ENCODE measurements at places on chromosomes 3 and 15. TPM values are rescaled to one million over a fixed set of nuclear protein-coding genes. Genes with fewer than 3 reads are reported as not detected.

GRCh38 chr15:22942877-22943276 lies 37.3 kb downstream of the CYFIP1 start:
- peak; percentile 43 for DNase-seq

DNA sequence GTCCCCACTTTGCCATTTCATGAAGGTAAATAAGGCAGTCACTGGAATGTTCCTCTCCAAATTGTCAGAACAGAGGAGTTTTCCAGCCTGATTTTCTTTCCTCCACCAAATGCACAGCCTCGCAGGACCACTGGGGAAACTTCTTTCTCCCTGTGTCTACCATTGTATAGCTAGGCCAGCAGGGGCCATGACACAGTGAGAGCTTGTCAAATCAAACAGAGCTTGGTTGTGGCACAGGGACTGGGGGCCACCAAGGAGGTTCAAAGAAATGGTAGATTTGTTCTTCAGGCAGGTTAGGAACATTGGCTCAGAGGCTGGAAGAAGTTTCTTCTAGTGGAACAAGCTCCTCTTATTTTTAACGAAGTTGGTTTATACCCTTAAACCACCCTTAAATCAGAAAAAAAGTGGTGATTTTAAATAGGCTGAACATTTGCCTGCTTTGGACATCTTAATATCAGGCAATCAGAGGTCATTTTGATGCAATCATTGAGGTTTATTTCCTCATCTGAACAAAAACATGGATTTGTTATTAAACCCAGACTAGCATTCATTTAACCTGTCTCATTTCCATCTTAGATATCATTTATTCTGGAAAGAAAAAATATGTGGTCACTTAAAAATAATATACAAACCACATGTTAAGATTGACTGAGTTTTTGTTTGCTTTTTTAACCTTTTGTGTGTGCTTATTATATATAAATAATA lies 105.6 kb downstream of the GTPBP8 start:
- no peak for DNase-seq

DNA sequence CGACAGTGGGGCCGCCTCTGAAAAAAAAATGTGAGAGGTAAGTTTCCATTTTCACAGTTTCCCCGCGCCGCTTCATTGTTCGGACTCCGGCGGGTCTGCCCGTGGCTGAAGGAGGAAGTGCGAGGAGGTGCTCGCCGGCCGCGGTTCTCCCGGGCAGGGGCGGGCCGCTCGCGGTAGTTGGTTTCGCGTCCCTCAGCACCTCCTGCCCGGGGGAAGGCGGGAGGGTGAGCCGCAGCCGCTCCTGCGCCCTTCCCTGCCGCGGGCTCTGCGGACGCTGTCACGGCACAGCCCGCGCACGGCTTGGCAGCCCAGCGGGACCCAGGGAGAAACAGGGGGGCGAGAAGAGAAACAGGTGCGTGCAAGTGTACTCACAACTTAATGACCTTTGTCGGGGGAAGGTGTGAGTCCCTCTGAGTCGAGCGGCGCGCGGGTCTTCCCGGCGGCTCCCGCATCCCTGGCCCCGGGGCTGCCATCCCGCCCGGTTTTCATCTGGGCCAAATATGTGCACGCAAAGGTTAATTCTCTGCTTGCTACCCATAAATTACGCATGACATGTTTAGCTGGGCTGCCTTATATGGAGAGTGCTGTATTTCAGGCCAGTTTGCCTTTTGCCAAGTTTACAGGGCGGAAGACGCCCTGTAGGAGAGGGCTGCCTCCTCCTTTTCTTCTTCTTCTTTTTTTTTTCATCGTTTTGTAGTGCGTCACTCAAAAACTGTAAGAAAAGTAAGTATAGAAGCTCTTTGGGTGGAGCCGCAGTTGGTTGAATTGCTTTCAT lies 514 bp downstream of the MBNL1 start:
- peak; percentile 92 for DNase-seq

DNA sequence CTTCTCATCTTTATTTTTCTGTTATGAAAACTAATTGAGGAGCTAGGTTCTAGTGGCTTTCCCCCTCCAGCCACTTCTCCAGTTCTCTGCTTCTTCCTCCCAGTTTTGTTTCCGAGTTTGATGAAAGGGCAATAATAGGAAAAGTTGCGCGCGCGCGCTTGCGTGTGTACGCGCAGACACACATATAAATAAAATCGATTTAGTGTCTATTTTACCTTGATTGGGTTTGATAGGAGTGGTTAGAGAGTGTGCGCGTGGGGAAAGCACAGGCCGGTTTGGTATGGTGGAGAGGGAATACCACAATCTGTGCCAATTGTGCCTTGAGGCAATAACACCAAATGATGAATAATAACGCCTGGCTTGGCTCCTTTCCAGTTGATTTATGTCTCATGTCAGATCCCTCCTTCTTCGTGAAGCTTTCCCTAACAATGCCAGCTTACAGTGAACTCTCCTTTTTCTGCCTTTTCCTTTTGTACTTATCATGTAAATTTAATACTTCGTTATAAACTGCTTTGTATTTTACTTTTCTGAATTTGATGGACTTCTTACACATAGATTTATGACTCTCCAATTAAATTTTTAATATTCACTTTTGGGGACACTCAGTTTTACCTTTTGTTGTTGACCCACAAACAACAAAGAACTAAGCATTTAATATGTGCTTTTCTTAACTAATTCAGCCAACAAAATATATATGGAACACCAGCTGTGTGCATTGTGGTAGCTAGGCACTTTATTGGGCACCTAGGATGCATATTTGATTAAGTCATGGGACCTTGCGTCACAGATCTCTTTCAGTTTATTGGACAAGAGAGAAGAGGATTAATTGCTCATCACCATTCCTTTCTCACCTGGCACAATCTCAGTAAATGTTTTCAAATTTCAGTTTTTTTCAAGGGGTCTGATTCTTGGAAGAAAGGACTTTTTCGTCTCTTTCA lies 1.7 kb downstream of the TIPARP start:
- DNase-seq: no peak

- DNase-seq: no peak
Measured at GRCh38 chr3:114428044-114428595, 134.3 kb downstream of the TIGIT start.

- no peak for DNase-seq
Measured at GRCh38 chr3:184160456-184160855, 5.3 kb downstream of the DVL3 start.

GRCh38 chr15:50066202-50066601 lies 52.8 kb downstream of the ATP8B4 start:
- DNase-seq: no peak

DNA sequence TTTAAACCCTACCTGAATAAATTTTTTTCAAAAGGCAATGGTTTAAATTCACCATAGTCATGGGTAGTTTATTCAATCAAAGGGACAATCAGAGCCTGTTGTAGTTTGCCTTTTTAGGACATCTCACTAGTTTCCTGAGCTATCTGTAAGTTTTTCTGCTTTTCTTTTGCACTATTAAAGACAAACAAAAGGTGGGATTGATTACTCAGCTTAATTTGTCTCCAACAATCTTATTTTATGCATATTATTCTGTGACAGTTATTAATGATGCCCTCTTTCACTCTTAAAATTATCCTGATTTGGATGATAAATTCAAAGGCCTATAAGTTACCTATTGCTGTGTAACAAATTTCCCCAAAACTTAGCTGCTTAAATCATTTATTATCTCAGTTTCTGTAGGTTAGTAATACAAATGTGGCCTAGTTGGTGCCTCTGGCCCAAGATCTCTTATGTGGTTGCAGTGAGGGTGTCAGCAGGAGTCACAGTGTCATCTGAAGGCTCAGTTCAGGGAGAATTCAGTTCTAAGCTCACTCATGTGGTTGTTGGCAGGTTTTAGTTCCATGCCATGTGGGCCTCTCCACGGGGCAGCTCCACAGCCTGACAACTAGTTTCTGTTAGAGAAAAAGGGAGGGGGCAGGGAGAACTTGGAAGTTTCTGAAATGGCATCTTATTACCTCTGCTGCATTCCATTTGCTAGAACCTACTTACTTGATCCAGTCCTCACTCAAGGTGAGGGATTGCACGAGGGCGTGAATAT lies 16.0 kb downstream of the ARMC8 start:
- DNase-seq: no peak

- peak; percentile 68 for DNase-seq
Measured at GRCh38 chr3:126456766-126457388, 18.8 kb downstream of the ZXDC start.

DNA sequence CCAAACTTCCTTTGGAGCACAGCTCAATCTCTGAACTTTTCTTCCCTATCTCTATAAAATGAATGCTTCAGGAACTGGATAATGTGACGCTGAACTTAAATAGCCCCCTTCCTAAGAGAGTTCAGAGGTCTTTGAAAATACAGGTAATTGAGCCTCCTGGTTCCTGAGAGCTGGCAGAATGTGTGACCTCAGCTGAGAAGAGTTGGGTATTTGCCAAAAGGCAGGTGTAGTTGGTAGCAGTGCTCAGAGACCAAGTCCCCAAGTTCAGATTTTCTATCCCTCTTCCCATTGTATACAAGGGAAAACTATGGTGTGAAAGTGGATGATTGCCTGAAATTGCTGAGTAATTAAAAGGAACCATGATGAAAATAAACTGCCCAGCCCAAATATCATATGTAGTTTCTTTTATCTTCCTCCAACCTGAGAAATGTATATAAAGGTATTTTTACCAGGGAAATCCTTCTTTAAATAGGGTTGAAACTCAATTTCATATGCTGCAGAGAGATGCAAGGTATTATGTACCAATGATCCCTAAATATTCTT lies 154.6 kb upstream of the ICE2 start:
- DNase-seq: no peak

- DNase-seq: peak; percentile 88
Measured at GRCh38 chr3:121660356-121661171, at the start of gene HCLS1. HCLS1 (minus strand) TSS chr3:121660903; CDS start chr3:121658347, 2,556 bp downstream.

DNA sequence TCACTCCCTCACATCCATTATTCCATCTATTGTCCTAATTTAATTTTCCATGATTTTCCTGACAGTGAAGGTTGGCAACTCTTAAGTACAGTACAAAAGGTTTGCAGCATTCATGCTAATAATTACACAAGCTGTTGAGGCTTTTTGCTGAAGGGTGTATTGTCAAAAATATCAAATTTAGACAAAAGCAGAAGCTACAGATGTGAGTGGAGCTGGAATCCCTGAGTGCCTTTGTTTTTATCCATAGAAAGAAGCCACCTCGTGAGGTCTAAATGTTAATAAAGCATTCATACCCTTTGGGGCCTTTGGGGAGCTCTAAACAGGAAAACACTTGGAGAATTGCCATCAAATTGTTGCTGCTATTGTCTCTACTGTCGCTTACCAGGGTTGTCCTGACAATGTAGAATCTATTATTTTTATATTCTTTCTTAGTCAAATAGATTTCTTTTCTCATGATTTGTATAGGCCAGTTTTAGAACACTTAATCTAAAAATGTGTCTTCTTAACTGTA lies 185.8 kb upstream of the ROBO1 start:
- no peak for DNase-seq

GRCh38 chr3:100023595-100023994 lies 90.7 kb downstream of the FILIP1L start:
- no peak for DNase-seq

GRCh38 chr3:87088993-87089841 lies 98.3 kb upstream of the VGLL3 start:
- peak; percentile 90 for DNase-seq

DNA sequence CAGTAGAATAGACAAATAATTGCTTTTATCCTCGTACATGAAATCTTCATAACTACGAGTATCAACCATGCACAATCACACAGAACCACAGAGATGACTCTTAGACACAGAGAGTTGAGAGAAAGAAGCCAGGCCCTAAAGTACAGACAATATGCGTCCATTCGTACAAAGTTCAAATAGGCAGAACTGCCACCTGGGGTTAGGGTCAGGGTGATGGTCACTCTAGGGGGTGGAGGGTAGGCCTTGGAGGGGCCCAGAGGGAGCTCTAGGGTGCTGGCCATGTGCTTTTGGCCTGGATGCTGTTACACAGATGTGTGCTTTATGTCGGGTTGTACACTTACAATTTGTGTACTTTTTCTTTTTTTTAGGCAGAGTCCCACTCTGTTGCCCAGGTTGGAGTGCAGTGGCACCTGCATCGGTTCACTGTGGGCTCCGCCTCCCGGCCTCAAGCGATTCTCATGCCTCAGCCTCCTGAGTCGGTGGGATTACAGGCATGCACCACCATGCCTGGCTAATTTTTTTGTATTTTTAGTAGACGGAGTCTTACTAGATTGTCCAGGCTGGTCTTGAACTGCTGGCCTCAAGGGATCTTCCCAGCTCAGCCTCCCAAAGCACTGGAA lies 65.9 kb upstream of the KLF13 start:
- peak; percentile 26 for DNase-seq

NTRK3 gene
- total RNA-seq: 94.1 TPM

CAMK1 gene
- total RNA-seq: 50.6 TPM

DPPA2 gene
- total RNA-seq: not detected

SRP14 gene
- total RNA-seq: 160 TPM

HEMK1 gene
- 12.6 TPM for total RNA-seq

ACTR8 gene
- 20.9 TPM for total RNA-seq

MUC13 gene
- 0.10 TPM for total RNA-seq

RPSA gene
- total RNA-seq: 674 TPM

MANF gene
- total RNA-seq: 72.6 TPM
